ENCODE measurements at places on chromosomes 11 and 22.

DNA sequence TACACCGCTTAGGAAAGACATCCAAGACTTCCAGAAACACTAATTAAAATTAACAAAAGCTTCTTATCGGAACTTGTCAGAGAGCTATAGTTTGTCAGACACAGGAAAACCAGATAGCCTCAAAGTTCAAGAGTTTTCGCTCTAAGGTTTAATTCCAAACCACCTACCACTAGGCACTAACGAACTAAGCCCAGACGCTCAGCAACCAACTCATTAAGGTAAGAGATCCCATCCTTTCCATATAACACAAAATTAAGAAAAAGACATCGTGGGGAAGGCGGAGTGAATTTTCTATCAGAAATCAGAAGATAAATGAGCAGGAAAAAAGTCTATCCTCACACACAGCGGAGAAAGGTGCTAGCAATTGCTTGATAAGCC is 382 bp downstream of the IMMP1L start:
- DNase-seq: no peak

- no peak for DNase-seq
Measured at GRCh38 chr11:18366286-18366685, 28.1 kb upstream of the LDHA start.

DNA sequence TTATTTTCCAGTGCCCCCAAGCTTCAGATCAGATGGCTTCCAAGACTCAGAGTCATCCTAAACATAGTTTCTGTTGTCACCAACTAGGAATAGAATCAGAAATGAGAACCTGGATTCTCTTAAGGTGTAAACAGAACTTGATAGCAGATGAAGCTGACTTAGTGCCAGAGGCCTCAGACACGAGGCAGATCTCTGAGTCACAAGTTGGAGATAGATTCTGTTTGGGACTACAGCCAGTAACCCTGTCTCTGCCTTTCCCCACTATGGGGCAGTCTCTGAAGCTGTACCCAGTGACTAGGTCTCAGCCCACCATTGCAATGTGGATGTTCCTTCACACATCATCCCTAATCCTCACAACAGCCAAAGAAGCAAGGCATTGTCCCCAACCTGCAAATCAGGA is 25.4 kb downstream of the NEU3 start:
- no peak for DNase-seq

DNA sequence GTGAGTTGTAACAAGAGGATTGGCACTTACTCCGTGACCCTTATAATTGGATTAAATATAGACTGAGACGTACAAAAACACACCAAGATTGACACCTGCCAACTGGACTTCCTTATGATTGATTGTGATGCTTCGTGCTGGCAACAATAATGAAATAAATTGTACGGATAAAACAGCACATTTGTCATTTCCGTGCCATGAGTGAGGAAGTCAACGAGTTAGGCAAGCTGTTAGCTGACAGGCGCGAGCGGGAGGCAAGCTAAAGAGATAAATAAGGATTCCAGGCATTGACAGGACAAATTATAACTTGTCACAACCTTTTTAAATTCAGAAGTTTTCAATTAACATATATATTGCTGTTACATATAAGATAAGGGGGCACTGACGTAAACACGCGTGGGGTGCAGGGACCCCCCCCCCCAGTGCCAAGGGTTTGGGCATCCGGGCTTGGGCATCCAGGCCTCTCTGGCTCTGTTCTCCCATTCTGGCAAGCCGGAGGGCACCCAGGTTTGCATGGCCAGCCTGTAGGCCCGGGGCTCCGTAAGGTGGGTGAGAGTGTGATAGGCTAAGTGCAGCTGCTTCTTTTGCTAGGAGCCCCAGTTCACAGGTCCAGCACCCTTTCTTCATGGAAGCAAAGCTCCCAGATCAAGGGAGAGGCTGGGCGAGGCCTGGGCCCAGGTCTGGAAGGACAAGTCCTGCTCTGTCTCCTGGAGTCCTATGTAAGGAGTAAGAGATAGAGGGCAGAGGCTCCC is 11.2 kb upstream of the PAX6 start:
- DNase-seq: no peak

DNA sequence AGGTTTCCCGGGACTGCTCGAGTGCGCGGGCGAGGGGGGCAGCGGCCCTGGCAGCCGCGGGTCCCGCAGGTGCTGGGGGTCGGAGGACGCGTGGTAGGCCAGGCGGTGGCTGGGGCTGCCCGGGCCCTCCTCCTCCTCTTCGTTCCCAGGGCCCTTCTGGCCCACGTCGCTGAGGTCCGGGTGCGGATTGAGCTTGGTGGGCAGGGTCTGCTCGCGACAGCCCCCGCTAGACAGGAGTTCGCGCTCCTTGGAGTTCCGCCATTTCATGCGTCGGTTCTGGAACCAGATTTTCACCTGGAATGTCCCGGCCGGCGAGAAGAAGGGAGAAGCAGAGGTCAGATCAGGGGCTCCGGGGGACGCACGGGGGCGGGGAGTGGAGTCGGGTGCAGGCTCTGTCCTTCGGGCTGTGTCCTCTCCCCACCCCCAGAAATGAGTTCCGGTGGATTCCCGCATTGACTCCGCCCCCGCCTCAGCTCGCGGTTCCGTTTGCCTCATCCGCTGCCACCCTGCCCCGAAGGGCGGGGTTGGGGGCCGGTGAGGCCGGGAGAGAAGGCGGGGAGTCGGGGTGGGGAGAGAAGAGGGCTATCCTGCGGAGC is 3.9 kb downstream of the DBX1 start:
- DNase-seq: peak; percentile 68

Measured in CD4-positive, alpha-beta T cell (primary cell).